Amniotic stem cell (primary cell): ENCODE measurements at places on chromosomes 1 and 21.

- DNase-seq, result no peak
These were observed 241.4 kb downstream of the TOMM20 start for GRCh38 chr1:234887016-234887900.

GRCh38 chr1:43822040-43822690, 111.4 kb upstream of the ARTN start:
- DNase-seq, result peak; percentile 74

GRCh38 chr1:7352364-7352763, 418.7 kb upstream of the VAMP3 start:
- no peak for DNase-seq

- DNase-seq, result no peak
These were observed 9.5 kb upstream of the TBCE start for GRCh38 chr1:235357485-235358373.

DNA sequence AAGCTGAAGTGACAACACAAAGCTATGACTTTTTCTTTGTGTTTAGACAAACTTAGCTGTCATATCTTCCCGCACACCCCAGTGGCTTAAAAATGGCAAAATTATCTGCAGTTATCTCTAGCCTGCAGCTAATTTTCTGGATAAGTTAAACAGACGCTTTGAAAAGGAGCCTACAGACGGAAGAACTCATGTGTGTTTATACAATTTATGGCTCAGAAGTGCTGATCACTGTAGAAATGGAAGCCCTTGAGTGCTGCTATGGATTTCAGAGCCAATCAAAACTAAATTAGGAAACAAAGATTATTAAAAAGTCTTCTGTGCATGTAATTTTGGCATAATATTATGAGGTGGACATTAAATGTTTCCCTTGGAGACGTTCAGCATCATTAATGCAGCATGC, 11.6 kb downstream of the NTNG1 start:
- DNase-seq, result no peak

- DNase-seq, result no peak
These were observed 76.1 kb upstream of the RGS2 start for GRCh38 chr1:192732787-192733186.

- DNase-seq, result no peak
These were observed 119.5 kb upstream of the CSF3R start for GRCh38 chr1:36602184-36602583.

DNA sequence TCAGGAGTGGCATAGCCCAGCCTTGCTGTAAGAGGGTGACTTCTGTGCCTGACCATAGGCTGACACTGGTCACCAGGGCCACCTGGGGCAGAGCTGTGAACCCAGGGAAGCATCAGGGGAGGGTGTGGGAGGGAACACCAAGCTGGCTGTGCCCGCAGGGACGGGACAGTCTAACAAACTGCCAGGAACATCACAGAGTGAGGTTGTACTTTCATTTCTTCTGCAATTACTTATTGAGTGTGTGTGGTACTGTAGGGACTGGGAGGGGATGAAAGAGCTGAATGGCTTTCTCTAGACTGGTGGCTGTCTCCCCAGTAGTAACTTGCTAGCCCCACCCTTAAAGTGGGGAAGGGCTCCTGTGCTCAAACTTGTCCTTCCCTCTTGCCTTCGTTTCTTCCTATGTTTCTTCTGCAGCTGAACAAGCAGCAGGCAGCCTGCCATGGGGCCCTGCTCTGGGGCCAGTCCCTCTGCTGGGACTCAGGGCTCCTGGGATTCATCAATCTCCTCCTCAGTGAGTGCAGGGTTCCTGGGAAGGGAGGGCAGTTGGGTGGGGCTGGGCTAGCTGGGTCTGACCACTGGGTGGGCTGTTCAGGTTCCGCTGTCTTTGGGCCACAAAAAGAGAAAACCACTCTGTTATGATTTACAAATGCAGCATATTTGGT, 39.7 kb upstream of the ETV3 start:
- DNase-seq, result no peak

- DNase-seq, result no peak
These were observed 16.1 kb upstream of the ATP1B1 start for GRCh38 chr1:169090308-169090899.

DNA sequence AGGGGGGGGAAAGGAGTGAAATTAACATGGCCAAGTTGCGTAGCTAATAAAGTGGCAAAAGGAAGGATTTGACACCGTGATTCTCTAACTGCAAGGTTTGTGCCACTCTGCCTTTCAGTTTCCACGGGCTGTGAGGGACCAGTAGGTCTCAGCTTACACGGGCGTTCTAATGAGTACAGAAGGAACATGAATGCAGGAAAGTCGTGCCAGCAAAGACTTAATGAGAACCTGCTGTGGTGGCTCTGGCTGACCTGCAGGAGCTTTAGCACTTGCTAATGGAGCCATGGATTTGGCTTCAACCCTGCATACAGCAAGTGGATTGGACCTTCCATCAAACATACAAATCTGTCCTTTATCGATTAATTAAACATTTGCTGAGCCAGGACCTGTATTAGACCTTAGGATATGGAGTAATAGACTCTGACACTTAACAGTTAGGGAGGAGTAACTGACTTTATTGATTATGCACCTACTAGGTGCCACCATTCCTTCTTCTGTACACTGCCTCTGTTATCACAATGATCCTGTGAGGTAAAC, 15.1 kb upstream of the PITHD1 start:
- no peak for DNase-seq

- DNase-seq, result no peak
These were observed 13.1 kb upstream of the PLA2G2C start for GRCh38 chr1:20199403-20199802.

DNA sequence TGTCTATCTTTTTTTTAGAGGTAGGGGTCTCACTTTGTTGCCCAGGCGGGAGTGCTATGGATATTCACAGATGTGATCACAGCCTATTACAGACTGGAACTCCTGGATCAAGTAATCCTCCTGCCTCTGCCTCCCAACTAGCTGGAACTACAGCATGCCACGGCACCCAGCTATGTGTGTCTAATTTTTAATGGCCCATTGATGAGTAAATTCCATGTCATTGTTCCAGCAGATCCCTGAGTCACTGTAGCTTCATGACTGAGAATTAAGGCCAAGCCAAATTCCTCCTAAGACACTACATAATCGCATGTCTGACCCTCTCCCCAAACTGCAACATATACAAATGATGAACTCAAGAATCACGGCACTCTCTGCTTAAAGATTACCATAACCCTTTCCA, 84.2 kb upstream of the RGS2 start:
- DNase-seq, result peak; percentile 27

DNA sequence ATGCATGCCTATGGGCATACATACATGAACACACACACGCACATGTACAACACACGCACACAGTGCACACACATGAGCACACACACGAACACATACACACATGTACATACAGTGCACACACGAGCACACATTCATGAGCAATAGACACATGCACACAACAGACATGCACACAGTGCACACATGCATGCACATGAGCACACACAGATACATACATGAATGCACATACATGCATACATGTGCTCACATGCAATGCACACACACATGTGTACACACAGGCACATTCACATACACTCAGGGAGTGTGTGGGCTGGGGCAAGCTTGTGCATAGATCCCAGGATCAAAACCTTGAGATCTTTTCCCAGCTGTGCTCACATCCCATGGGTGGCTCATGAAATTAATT, 18.9 kb downstream of the CRYAA start:
- no peak for DNase-seq

GRCh38 chr1:236010443-236010842, 54.4 kb downstream of the NID1 start:
- DNase-seq, result no peak

DNA sequence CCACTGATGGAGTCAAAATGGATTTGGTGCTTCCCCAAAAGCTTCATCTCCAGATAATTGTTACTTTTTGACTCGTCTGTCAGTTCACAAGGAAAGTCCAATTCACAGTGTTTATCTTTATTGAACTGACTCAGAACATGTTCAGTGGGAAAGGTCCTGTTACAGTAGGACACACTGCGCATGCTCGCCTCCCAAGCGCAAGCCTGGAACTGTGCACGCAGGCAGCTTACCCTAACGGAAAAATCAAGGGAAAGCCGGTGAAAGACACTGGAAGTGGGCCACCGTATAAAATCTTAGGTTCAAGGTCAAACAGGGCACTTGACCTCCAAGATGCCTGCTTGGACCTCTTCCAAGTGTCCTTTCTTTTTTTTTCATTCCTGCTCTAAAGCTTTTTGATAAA, 174.6 kb downstream of the USP25 start:
- DNase-seq, result no peak

DNA sequence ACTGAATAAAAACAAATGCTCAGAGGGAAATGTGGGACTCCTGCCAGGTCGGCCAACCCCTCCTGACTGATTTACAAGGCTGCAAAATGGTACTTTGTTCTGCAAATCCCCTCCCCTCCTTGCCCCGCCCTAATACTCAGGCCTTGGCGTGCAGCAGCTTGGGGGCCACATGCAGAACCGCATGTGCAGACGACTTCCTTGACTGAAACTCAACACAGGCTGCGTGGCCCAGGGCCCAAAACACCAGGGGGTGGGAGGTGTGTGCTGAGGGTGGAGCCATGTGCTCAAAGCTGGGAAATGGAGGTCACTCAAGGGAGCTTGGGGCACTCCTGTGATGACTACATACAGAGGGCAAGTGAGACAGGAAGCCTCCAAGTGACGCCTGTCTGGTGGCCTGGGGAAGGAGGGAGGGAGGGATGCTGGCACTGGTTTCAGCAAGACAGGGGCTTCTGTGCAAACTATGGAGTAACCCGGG, 87.2 kb downstream of the MRPL37 start:
- no peak for DNase-seq

DNA sequence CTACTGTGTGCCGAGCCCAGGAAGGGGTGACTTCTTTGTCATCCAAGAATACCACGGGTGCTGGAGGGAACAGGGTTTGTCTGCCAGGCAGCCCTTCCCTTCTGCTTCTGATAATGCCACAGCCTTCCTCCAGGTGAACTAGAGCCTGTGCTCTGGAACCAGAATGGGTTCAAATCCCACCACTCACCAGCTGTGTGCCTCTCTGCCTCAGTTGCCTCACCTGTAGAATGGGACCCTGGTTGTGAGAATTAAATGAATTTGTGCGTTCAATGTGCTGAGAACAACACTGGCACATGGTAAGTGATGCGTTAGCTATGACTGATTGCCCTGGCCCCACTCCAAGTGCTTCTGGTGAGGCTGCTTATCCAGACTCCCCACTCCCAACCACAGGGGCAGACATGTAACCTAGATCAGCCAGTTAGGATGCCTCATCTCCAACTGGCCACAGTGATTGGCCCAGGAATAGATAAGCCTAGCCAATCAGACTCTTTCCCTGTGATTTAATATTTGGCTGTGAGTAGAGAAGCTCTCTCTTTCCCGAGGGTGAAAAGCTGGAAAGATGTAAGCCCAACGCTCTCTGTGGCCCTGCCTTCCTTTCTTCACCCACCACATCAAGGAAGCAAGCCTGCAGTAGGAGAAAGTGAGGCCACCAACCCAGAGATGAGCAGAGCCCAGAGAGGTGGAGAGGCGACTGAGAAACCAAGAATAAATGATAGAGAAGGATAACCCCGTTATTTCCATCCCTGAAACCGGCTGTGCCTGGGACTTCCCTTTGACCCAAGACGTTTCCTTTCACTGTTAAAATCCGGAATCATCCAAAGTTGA, 20.8 kb upstream of the LAPTM5 start:
- DNase-seq, result no peak

DNA sequence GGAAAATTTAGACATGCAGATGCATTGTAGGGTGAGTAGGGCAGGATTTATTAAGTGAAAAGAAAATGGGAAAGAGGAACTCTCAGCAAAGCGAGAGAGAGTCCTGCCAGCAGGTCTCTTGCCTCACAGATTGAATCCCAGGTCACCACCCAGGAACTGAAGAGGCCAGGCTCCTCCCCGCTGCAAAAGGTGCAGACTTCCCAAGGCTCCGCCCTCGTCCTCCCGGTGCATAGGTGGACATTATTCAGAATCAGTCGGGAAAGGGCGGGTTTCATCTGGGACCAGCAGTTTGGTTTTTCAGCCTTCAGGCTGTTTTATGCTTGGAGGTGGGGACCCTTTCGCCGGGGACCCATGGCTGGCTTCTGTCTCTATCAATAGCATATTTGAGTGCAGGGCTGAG, 41.6 kb upstream of the APP start:
- no peak for DNase-seq

DNA sequence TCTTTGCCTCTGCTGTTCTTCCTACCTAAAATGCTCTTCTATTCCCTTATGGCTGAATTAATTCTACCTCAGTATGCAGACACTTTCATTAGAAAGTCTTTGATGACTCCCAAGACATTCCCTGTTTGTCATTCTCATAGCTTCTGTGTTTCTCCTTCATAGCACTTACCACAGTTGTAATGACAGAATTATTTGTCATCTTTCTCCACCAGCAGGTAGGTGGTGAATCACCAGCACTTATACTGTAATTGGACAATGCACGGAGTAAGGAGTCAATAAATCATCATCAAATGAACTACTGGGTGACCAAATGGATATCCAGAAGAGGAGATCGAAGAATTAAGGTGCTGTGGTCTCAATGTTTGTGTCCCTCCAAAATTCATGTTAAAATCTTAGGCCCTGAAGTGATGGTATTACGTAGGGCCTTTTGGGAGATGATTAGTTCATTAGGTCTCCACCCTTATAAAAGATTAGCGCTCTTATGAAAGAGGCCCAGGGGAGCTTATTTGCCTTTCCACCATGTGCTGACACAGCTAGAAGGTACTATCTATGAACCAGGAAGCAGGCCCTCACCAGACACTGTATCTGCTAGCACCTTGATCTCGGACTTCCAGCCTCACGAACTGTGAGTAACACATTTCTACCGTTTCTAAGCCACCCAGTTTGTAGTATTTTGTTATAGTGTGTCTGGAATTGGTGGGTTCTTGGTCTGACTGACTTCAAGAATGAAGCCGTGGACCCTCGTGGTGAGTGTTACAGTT, 2.4 kb upstream of the CCT8 start:
- no peak for DNase-seq

- DNase-seq, result no peak
These were observed 273.6 kb upstream of the LRRC7 start for GRCh38 chr1:69294171-69294570.

GRCh38 chr1:93908394-93909145, 660 bp downstream of the GCLM start:
- no peak for DNase-seq

DNA sequence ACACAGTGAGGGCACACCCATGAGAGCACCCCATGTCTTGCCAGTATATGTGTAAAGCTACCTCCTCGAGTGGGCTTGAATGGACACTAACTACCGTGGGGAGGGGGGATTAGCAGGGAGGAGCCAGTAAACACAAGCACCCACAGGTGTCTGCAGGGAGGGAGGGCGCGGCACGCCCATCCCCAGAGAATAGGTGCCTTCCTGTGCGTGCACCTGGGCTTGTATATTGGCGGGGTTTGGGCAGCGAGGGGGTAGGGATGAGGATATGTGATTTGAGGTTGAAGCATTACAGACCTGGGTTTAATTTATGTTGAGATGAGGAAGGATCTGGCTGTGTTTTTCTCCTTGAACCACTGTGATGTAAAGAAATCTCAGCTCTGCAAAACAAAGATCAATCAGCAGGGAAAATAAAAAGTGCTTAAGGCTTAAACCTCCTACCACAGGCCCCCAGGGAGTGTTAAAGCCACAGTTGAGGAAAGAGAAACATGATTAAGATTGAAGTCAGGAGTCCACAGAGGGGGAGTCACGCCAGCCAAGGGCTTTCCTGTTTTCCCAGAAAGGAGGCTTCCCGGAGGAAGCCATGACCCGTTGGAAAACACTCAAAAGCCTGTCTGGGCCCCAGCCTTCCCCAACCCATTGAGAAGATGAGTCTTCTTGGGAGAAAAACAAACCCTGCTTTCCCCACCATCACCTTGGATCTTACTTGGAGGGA, 80.0 kb downstream of the CAMK2N1 start:
- no peak for DNase-seq

GRCh38 chr1:206735553-206736031, 35.0 kb upstream of the IL19 start:
- no peak for DNase-seq

GRCh38 chr1:14881775-14882672, 271.5 kb upstream of the TMEM51 start:
- DNase-seq, result no peak
